Sigmoid colon (tissue), 7 donors: ENCODE measurements at places on chromosomes 5 and 9. TPM values are rescaled to one million over a fixed set of nuclear protein-coding genes. Genes with fewer than 3 reads are reported as not detected.

DNA sequence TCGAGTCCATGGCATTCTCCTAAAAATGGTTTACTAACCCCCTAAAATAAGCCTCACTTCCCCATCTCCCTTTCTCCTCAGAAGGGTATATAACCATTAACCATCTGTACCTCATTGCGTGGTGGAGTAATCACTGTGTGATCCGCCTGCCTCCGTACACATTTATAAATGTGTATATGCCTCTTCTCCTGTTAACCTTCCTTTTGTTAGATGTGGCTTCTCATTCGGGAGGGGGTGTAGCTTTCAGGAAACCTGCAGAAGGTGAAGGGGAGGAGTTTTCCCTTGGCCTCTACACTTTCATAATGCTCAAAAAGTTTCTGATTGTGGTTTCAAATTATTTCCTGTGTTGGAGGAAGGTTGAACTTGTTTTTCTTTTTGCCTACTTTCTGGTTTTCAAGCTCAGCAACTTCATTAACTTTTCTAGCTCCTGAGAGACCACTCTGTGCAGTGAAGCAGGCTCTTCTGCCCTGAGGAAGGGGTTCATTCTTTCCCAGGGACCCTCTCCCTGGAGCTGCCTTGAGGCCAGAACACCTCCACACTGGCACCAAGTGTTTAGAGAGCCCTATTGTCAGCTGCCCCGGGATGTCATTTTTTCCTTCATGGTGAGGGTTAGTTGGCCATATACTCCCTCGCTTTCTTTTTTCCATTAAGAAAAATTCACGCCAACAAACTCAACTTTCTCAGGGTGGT is 46.9 kb downstream of the RASGRF2 start:
- no peak overlapping the region for H3K27ac ChIP-seq
- DNase-seq: no peak
- no peaks in the 10 kb centered on the region for H3K4me1 ChIP-seq
- H3K4me3 ChIP-seq: no peak overlapping the region

The HTR1A gene
- total RNA-seq: not detected

- no peak overlapping the region for H3K4me3 ChIP-seq
- no peak for DNase-seq
- H3K27ac ChIP-seq: no peak overlapping the region
- no peaks in the 10 kb centered on the region for H3K36me3 ChIP-seq
- H3K4me1 ChIP-seq: no peaks in the 10 kb centered on the region
- H3K27me3 ChIP-seq: no peaks in the 10 kb centered on the region
Observed at GRCh38 chr5:33774341-33774740, 117.4 kb downstream of the ADAMTS12 start.

- H3K36me3 ChIP-seq: no peaks in the 10 kb centered on the region
- no peak overlapping the region for H3K4me3 ChIP-seq
- no peak overlapping the region for H3K27ac ChIP-seq
- DNase-seq: no peak
Observed at GRCh38 chr5:103842936-103843335, 280.3 kb upstream of the NUDT12 start.

GRCh38 chr5:25094219-25094618 is 449.4 kb upstream of the CDH10 start:
- H3K27me3 ChIP-seq: no peaks in the 10 kb centered on the region
- no peaks in the 10 kb centered on the region for H3K36me3 ChIP-seq
- no peak for DNase-seq
- no peaks in the 10 kb centered on the region for H3K4me1 ChIP-seq

The BASP1 gene
- total RNA-seq: 8.6 TPM

The SPATA6L gene
- 2.0 TPM for total RNA-seq

The TNFSF15 gene
- total RNA-seq: 13.2 TPM
